SK-N-MC (cell line): ENCODE measurements at places on chromosomes 4 and X.

DNA sequence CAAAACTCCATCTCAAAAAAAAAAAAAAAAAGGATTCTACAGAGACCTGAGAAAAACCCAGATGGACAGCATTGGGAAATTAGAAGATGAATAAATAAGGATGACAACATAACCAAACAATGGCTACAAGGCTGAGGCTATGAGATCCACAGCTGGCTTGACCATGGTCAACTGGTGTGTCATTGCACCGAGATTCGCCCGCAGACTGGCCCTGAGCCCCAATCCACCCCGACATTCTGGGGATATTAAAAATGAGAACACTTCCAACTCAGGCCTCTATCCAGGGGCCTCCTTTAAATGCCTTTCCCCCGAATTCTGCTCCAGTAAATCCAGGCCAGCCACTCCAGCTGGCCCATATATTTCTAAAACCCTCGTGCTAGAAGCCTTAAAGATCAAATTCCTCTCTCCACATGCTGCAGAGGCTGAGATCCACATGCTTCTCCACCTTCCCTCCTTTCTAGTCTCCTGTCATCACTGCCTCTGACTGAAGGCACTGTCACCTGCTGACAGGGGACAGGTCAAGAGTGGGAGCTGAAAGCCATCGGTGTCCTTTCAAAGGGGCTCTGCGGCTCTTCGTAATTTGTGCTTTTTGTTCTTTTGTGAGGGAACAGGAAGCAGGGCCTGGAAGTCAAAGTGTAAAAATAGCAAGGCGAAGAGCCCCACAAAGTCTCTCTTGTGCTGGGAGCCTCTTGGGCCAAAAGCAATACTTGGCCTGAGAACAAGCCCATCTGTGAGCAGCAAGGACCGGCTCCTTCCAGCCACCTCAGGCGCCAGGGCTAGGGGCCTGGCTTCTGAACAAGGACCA lies 203.7 kb downstream of the NSUN7 start:
- no peak for DNase-seq

DNA sequence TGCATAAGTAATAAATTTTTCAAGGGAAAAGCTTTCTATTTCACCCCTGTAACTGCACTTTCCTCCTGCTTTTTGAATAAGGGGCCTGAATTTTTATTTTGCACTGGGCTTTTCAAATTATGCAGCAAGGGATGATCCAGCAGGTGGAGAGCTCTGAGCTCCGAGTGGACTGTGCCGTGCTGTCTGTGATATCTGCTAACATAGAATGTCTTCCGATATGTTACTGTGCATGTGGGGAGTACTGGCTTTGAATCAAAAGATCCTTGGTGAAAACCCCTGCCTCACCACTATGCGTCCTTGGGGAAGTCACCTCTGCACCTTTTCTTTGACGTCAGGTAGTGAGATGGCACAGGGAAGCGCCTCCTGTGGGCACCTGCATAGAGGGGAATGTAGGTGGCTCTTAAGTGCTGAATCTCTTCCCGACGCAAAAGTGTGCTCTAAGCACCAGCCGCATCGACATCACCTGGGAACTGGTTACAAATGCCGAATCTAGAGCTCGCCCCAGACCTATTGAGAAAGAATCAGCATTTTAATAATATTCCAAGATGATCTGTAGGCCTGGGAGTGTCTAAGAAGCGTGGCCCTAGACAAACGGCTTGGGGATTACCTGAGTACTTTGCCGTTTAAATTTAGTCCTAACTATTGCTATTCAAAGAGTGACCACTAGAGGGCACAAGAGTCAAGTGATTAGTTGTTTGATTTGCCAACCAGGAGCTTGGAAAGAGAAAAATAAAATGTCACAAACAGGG lies 19.2 kb upstream of the WFS1 start:
- peak; percentile 8 for DNase-seq

- DNase-seq: no peak
Observed at GRCh38 chrX:153398275-153398960, 2.7 kb downstream of the PNMA6E start.

DNA sequence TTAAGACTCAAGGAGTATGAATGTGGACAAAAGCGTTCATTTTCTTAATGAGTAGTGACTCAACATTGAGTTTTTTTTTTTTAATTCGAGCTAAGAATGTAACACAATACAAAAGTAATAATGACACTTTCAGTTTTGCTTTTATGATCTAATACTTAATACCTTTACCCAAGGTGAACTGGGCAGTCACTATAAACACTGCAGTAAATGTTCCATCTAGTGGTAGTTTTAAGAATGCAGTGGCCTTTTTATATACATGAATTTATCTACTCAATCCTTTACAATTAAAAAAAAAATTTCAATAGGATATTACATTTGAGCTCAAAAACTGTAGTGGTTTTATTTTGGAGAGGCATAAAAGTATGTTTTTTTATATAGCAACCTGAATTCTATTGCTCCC lies 33.9 kb downstream of the PDK3 start:
- no peak for DNase-seq
